ENCODE measurements at places on chromosomes 12 and 14.

DNA sequence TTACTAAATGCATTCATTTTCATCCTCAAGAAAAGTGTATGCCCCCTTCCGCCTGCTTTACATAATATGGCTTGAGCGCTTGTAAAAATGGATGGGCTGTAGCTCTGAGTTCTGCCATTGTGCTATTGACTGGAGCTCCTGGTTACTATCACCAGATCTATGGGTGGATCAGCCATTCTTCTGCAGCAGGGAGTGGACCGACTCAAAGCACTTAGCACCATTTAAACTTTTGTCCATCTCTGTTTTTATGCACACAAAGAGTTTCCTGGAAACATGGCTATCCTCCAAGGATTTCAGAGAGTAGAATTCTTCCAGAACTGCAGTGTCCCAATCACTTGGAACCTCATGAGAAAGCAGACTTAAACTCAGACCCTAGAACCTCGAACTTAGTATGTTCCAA is 4.5 kb upstream of the NUMB start:
- DNase-seq: no peak

- DNase-seq: no peak
Observed at GRCh38 chr12:59020073-59020946, 100.0 kb upstream of the LRIG3 start.

- no peak for DNase-seq
Observed at GRCh38 chr14:97106166-97106565, 309.0 kb downstream of the VRK1 start.

GRCh38 chr12:6215932-6216494 is 15.8 kb downstream of the CD9 start:
- no peak for DNase-seq

DNA sequence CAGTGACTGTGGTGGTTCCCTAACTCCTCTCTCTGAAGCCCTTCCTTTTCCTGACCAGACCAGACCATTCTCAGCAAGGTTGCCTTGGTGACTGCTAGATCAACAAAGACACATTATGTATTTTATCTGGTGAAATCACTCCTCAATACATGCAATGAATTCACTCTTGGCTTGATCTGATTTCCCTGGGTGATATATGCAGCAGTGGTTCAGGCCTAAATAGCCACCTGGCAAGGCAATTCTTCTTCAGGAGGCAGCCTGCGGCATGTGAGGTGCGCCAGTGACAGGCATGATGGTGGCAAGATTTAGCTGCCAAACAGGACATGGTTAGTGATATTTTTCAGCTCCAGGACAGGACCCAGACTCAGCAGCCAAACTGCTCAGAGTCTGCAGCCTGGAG is 350.3 kb upstream of the CCDC196 start:
- DNase-seq: no peak

GRCh38 chr14:22434901-22435550 is 154.0 kb downstream of the DAD1 start:
- no peak for DNase-seq

DNA sequence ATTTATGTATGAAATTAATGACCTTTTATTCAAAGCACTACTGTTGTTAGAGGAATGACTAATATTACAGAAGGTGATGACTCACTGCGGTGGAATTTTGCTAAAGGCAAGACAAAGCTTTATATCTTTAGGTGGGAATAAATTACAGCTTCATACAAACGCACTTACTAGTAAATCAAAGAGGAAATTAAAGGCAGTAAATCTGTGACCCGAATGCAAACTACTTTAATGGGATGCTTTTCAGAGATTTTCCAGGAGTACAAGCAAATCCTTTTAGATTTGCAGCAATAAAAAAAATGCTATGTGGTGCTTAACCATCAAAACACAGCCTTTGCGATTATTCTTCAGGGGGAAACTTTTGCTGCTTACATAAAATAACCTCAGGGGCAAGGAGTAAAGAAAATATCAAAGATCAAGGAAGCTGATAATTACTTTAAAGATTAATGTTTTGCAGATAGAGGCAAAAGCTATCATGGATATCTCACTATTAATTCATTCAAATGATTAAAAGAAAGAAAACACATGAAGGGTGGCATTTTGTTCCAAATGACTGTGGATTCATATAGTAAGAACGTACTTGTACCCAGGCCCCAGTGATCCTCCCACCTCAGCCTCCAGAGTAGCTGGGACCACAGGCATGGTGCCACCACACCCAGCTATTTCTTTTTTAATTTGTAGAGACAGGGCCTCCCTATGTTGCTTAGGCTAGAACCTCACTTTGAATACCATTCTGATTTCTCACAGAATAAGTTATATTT is 98.9 kb downstream of the DENND5B start:
- no peak for DNase-seq

- DNase-seq: no peak
Observed at GRCh38 chr12:21220266-21220665, 89.3 kb downstream of the SLCO1B1 start.

Measured in activated naive CD8-positive, alpha-beta T cell treated with anti-CD3 and anti-CD28 coated beads, Interleukin-2, amount 50 U/mL, for 24 hours (primary cell).